Activated CD4-positive, alpha-beta T cell treated with anti-CD3 and anti-CD28 coated beads, Interleukin-2, amount 10 ng/mL, durations not matched to agents 24 days and 14 days (primary cell): ENCODE measurements at places on chromosomes 13 and 19. TPM values are rescaled to one million over a fixed set of nuclear protein-coding genes. Genes with fewer than 3 reads are reported as not detected.

The LILRB5 gene
- total RNA-seq, result not detected in 2 replicates

The ZNF534 gene
- not detected in 2 replicates for total RNA-seq

The ZNF222 gene
- total RNA-seq, result 1.1 and 1.8 TPM in 2 replicates

The ADPRHL1 gene
- 0.62 and 0.86 TPM in 2 replicates for total RNA-seq

The ZNF225 gene
- 2.7 and 3.2 TPM in 2 replicates for total RNA-seq
